ENCODE measurements at places on chromosomes 7 and 10.

GRCh38 chr7:109073543-109073942 lies 503.9 kb downstream of the DNAJB9 start:
- no peak for DNase-seq

DNA sequence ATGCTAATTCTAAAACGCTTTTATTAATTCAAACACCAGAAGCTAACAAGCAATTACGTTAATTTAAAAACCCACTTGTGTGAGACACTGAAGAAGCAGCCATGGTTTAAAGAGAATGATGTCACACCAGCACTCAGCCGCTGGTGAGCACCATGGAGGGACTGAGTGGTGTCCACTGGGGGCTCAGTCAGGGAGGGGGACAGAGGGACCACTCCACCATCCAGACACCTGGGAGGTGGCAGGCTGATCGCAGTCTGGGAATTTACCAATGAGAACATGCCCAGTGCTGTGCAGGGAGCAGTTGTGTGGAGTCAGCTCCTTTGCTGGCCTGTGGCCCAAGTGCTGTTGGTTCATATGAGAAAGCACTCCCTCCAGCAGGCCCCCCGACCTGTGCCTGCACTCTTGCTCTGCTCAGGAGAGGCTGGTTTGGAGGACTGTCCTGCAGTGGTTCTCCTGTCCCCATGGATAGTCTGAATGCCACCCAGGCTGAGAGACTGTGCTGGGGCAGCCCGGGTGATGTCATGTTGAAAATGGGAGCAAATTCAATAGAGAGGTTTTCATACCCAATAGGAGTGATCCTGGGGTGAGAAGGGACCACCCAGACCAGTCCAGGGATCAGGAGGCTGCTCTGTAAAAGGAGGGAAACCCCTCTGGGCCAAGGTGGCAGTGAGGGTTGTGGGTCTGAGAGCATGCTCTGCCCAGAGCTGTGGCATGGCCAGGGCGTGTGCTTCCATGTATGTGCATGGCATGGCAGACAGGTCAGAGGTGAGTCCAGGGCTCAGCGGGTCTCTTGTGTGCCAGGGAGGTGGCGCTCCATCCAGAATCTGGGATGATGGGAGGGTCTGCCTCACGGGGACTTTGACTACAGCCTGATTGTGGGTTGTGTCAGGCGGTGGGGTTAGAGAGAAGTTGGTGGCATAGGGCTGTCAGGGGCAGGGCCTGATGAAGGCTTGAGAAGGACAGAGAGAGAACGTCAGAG lies 12.7 kb downstream of the ADCY1 start:
- no peak for DNase-seq

DNA sequence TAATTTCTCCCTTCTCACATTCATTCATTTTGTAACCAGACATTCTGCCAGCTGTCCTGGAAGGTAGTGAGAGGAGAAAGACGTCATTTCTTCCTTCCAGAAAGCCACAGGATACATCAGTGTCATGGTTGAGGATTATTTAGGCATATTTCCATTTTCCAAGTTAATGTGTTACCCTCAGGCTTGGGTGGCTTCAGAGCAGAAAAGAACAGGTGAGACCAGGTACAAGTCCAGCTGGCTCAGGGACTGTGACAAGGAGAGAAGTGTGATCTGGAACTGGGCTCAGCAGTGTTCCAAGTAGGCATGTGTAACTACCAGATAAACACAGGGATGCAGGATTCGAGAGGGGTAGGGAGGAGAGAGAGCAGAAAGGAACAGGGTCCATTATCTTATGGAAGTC lies 386.9 kb downstream of the GALNT17 start:
- no peak for DNase-seq

DNA sequence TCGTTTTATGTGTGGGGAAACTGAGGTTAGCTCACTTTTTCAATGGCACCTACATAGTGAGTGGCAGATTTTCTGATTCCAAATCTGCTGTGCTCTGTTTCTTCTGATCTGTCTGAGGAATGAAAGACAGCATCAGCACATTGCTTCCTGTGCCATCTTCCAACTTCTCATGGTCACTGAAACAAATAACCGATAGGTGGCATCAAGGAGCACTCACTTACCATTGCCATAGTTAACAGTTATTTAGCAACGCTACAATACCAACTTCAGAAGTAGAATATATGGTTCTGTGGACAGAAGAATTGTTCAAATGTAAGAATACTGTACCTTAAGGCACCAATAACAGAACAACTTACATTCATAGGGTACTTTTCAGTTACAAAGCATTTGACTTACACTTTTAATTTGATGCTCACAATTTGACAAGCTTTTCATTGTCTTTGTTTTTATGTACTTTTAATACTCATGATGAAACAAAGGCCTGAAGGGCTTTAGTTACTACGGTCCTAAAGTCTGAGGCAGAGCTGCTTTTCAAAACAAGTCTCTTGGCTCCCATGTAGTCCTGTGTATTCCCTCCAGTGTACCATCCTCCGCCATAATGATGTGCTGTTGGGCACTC lies 228.9 kb upstream of the TCF7L2 start:
- DNase-seq = peak; percentile 27

DNA sequence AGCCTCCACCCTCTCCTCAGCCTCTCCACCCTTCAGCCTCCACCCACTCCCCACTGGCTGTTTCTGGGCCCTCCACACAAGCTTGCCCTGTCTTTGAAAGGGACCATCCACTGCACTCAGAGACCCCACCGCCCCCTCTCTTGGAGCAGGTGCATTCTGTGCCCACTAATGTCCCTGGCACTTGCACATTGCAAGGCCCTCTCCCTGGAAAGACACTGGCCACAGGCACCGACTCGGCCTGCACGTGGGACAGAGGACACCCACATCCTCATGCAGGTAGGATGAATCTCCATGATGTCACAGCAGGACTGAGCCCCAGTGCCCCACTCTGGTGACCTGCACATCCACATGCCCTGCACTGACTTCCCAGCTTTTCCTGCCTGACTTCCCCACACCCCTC lies 36.8 kb upstream of the EBF3 start:
- DNase-seq = no peak

DNA sequence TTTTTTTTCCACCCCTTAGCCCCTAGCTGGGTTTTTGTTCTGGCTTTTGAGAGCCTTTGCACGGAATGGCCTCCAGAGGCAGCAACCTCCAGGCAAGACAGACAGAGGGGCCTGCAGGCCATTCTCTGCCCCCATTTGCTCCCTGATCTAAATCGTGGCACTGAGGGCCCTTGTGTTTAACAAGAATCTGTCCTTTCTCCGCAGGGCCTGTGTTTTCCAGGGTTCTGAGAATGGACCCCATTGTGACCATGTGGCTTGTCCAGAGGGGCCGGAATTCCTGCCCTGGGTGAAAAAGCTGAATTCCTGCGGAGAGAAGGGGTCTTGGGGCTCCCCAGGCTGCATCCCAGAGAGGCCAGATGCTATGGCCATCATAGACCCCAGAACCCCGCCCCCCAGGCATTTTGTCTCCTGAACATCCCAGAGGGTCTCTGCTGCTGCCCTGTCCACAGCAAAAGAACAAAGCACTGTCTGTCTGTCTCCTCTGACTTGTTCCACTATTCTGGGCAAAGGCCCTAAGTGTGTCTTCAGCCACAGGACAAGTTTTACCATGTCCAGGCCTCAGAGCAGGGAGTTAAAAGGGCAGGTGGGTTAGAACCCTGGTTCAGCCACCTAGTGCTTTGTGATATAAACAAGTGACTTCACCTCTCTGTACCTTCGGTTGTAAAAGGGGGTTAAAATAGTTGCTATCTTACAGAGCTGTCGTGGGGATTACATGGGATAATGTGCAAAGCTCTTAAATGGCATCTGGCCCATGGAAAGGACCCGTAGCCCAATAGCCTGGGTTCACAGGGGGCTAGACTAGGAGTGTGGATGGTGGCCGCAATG lies 155.6 kb downstream of the SH3PXD2A start:
- DNase-seq = no peak

DNA sequence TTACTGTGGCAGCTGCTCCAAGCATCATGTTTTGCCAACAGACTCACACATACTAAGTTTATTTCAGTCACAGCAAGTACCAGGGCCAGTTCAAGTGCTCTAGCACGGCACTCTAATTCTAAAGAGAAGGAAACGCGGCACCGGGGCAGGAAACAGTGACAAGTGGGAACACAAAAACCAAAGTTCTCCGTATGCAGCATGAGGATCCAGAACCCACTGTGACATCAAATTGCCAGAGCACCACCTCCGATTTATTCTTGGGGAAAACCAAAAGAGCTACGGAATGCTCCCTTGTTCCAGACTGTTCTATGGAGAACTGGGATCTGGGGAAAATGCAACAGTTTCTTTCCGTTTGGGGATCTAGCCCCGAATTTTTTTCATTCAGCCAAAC lies 448 bp upstream of the PTER start:
- no peak for DNase-seq

GRCh38 chr7:72343991-72344390 lies 68.1 kb downstream of the CALN1 start:
- DNase-seq = no peak

GRCh38 chr10:7486528-7486927 lies 75.7 kb upstream of the SFMBT2 start:
- no peak for DNase-seq

- no peak for DNase-seq
Observed at GRCh38 chr7:155198196-155198892, 99.3 kb upstream of the INSIG1 start.

DNA sequence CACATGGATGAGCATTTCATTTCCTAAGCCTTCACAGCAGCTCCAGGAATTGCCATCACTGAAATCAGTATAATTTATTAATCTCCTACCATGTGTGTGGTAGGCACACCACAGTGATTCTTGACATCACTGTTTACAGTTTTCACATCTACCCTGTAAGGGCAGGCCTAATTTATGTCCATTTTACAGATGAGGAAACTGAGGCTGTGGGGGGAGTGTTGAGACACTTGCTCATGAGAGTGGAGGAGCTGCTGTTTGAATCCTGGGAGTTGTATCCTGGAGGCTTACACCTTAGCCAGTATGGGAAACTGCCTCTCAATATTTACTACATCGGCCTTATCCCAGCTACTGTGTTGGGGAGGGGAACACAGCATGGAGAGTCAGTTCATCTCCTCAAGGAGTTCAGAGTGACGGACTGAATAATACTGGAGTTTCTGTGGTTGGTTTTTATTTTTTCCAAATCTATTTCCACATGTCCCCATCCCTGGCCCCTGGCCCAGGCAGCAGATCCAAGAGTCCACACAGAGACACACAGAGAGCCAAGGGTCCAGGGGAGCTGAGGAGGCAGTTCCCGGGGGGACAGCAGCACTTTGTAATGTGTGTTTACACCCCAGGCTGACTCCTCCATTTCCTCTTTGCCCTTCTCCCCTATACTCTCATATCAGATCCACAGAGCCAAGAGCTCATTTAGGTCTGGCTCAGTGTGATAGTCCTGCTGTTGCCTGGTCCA lies 13.2 kb downstream of the UBTD1 start:
- no peak for DNase-seq

DNA sequence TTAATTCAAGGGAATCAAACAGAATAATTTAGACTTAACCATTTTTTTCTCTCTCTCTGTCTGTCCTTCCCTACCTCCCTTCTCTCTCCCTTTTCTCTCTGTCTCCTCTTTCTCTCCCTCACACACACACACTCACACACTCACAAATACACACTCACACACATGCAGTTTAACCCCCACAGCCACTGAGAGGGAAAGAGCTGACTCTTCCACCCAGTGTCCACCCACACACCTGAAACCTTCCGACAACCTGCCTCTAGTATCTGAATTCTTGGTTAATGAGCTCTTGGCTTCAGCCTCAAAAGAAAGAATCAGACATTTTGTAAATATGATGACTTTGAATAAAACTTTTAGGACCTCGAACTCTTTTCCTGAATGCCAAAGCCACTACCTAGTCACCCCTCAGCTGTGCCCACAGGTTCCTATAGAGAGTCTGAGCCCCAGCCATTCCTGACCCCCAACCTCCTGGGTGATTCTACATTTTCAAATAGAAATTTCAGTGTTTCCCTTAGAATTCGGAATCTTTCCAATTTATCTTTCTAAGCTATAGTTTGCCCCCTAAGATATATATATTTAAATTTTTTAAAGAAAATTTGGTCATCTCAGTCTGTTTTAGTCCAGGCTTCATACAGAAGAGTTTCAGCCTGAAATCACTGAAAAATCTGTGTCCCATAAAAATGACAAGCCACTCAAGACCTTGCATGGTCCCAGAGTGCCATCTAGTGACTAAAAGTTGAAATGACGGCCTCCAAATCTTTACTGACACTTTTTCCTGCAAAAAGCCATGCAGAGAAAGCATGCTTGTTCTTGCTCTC lies 202.8 kb downstream of the IPMK start:
- DNase-seq = peak; percentile 18

DNA sequence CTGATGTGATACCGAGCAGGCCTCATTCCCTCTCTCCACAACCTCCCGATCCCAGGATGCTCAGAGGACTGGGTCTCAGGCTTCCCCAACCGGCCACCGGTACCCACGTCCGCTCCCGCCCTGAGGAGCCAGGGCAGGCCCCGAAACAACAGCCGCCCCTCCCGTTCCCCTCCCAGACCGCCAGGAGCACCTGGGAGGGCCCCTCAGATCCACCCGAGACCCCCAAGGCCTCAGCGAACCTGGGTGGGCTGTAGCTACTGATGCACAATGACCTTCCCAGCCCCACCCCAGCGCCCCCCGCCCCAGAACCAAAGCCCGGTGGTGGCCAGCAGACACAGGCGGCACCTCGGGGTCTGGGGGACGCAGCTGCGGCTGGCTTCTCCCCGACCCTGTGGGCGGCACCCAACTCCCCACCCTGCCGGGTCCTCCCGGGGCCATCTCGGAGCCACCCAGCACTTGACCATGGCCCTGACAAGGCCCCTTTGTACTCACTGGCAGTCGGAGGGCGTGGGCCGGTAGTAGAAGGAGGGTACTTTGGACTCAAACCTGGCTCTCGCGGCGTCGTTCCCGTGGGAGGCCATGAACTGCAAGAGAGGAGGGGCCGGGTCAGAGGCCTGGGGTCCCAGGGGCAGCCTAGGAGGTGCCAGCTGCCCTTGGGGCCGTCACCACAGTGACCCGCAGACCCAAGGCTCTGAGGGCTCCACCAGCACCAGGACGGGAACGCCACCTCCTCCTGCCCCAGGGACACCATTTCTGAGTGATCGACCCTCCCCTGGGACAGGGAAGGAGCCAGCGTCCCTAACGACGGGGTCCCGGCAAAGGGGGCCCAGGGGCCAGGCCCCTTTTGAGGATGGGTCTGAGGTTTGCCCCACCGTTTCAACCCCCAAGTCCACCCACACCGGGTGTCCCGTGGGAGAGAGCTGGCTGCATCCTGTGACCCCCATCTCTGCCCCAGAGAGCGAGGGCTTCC lies 28.1 kb downstream of the ADAP1 start:
- no peak for DNase-seq

- DNase-seq = no peak
Observed at GRCh38 chr10:119166564-119166963, 1.1 kb upstream of the SFXN4 start.

- DNase-seq = no peak
Observed at GRCh38 chr10:104127411-104127810, 5.4 kb downstream of the SFR1 start.
